ENCODE measurements at places on chromosomes 1 and 21.

- no peak for DNase-seq
Observed at GRCh38 chr1:176032040-176032645, 174.9 kb downstream of the COP1 start.

- no peak for DNase-seq
Observed at GRCh38 chr1:32926562-32926961, 25.4 kb upstream of the TMEM54 start.

DNA sequence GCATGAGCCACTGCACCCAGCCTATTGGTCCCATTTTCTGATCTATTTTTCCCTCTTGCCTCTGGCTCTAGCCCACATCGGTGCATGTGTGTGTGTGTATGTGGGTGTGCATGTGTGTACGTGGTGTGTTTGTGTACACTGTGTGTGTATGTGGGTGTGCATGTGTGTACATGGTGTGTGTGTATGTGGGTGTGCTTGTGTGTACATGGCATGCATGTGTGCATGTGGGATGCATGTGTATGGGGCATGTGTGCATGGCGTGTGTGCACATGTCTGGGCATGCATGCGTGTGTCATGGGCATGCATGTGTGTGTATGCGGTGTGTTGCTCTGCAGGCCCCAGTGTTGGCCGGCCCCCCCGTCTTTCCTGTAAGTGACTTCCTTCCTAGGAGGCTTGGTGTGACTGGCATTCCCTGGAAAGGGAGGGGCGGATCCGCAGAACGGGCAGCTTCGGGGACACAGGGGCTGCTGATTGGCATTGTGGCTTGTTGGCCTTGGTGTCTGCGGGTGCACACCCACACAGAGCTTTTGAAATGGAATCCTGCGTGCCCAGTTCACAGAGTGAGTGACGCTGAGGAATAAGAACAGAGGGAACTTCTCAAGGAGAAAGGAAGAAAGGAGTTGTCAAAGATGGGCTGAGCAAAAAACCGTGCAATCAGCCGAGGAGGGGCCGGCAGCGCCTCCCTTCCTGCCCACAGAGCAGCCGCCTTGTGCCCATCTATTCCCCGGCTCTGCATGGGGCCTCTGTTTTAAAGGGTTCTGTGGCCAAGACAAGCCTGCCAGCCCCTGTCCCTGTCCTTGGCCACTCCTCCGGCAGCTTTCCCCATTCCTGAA lies 8.0 kb downstream of the PDXK start:
- DNase-seq, result no peak

DNA sequence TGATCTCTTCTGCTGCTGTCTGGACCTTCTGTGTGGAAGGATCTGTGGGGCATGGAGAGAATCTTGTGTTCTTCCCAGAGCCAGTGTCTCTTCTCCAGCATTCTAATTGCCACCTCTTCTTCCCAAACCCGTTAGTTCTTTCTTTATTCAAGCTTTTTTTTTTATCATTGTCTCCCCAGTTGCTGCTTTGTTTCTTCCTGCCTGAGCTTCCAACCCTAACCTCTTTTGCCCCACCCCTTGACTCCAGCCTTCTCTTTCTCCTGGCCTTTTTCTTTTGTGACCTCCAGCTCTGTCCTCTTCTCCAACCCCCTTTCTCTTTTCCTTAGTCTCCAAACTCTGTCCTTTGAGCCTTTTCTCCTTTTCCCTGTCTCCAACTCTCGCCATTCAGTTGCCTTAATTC lies 4.5 kb downstream of the AGO1 start:
- DNase-seq, result no peak

DNA sequence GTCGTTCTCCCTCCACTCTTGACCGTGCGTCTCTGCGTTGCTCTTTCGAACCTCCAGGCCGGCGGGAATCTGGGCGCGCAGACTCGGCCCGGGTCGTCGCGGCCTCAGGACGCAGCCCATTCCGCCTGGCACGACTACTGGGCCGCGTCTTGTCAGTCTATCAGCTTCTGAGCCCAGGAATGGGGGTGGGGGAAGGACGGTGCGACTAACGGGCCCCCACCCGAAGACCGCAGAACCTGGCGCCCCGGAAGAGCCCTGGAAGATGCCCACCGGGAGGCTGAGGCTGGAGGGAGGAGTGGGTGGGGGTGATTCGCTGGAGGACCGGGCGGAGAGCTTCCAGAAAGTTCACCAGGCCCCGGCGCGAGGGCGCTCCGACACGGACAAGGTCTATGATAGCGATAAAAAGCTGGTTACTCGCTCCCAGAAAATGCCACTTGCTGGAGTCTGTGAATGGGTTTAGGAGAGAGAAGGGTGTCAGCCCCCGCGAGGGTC lies 1.7 kb upstream of the DMRTA2 start:
- DNase-seq, result no peak

DNA sequence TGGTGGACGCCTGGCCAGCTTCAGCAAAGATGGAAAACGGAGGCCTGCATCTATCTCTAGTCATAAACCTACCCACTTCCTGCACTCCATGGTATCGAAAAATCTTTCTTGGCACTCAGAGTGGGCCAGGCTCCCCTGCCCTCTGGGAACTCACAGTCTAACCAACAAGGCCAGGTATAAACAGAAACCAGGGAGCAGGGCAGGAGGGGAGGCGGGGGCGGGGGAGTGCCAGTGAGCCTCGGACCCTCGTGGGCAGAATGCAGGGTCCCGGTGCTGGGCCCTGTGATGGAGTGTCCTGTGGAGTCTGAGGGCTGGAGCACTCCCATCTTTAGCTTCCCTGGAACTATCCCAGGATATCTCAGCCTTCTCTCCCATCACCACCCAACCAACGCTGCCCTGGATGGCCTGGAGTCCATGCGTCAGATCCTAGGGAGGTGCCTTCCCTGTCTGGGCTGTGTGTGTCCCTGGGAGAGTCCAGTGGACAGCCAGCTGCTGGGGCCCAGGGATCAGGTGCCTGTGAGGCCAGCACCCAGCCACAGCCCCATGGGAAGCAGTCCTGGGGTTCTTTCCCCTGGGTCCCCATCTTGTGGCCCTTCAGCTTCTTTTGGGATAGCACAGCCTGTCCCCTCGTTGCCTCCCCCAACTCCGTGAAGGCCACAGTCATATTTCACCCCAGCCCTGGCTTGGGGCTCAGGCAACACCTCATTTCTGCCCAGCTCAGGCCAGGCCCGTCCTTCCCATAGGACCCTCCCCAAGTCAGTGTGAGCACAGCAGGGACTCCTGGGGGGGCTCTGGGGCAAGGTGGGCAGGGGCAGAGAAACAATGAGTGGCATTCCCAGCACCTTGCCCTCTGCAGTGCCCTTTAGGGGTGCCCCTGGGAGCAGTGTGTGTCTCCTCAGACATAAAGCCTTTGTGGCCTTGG lies 1.1 kb upstream of the EPS8L3 start:
- DNase-seq, result no peak

GRCh38 chr1:23558872-23559135 lies 497 bp downstream of the ID3 start:
- DNase-seq, result peak; percentile 39

- DNase-seq, result no peak
Observed at GRCh38 chr1:245788886-245789285, 634.1 kb downstream of the KIF26B start.

- no peak for DNase-seq
Observed at GRCh38 chr1:227317011-227317451, 1.3 kb downstream of the CDC42BPA start.

GRCh38 chr1:9929431-9930385 lies 13.5 kb downstream of the LZIC start:
- no peak for DNase-seq

- no peak for DNase-seq
Observed at GRCh38 chr1:208874915-208875314, 630.7 kb upstream of the PLXNA2 start.

DNA sequence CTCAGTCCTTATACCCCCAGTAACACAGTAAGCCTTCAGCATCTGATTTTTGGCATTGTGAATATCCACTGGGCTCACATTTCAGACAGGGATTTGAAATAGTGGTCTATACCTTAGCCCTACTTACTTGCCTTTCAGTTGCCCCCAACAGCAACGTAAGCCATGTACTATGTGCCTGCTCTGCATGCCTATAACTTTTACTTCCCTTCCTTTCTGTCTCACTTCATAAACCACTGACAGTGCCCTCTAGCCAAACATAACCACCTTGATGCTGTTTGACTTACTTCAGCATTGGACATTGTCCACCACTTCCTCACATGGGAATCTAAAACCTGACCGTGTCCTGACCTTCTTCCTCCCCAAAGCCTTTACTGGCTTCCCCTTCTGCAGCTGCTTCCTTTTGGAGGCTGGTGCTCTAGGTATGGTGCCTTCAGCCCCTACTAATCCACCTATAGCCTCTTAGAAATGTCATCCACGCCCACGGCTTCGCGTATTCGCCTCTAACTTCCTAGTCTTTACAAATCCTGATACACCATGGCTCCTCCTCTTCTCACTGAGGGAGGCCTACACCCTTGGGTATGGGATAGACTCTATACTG lies 3.6 kb upstream of the ZNF672 start:
- DNase-seq, result no peak

DNA sequence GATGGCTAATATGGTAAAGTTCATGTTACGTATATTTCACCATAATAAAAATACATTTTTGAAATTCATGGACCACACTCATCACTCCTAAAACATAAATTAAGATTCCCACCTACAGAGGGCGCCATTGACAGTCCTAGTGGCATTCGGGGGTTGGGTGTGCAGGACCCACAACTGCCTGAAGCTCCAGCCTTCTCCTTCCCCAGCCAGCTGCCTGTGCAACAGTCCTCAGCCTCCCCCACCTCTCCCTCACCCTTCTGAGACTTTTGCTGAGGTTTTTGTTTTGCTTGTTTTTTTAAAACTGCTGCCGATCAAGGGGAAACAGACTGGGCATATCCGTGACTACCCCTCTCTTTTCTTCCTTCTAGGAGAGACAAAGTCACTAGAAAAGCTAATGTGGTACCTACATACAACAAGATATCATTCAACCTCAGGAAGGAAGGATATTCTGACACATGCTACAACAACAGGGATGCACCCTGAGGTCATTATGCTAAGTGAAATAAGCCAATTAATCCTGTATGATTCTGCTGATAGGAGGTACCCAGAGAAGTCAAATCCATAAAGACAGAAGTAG lies 9.2 kb upstream of the EVA1C start:
- DNase-seq, result peak; percentile 65

- DNase-seq, result no peak
Observed at GRCh38 chr1:116686723-116687352, 19.3 kb upstream of the IGSF3 start.

- no peak for DNase-seq
Observed at GRCh38 chr21:44423312-44423821, 31.9 kb upstream of the LRRC3 start.

DNA sequence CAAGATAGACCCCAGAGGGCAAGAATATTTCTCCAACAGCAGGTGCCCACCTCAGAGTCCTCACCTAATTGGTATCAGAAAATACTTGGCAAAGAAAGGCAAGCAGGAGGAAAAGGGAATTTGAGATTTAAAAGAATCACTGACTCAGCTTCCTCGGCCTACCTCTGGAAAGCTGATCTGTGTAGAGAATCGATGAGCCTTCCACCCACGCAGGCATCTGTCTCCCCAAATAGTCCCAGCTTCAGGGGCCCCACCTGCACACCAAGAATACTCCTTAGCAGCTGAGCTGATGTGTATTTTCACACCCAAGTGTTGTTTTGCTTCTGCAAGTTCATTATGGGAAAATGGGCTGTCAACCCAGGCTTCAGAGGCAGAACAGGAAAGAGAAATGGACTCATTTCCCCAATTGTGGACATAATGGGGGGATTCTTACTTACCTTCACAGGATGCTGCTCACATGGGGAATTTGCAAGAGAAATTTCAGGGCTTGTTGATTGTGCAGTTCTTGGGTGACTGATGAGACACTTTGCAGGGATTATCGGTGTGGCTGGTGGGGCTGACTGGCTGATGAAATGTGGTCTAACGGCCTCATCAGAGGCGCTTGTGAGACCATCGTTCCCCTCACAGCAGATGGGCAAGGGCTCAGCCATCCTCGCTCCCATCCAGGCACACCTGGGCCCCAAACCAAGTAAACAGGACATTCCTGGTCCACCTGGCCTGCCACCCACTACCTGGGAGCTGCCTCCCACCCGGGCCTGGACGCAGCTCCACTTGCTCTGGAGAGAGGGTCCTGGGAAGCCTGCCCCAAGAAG lies 436.3 kb downstream of the PTPRU start:
- DNase-seq, result no peak

DNA sequence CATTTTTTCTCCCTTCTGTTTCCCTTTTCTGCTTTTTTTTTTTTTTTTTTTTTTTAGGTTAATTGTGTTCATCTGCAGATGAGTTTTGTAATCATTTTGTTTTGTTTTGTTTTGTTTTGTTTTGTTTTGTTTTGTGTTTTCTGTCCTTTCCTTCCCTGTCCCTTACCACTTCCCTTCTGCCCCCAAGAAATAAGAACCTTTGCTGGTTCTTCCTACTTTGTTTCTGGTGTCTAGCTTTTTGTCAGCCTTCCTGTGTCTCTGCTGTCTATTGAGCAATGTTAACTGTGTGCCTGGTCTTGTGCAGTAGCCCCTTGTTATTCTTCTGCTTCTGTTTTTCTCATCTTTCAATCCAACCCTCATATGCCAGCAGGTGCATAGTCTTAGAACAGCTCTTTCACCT lies 46.0 kb downstream of the MPZL1 start:
- no peak for DNase-seq

DNA sequence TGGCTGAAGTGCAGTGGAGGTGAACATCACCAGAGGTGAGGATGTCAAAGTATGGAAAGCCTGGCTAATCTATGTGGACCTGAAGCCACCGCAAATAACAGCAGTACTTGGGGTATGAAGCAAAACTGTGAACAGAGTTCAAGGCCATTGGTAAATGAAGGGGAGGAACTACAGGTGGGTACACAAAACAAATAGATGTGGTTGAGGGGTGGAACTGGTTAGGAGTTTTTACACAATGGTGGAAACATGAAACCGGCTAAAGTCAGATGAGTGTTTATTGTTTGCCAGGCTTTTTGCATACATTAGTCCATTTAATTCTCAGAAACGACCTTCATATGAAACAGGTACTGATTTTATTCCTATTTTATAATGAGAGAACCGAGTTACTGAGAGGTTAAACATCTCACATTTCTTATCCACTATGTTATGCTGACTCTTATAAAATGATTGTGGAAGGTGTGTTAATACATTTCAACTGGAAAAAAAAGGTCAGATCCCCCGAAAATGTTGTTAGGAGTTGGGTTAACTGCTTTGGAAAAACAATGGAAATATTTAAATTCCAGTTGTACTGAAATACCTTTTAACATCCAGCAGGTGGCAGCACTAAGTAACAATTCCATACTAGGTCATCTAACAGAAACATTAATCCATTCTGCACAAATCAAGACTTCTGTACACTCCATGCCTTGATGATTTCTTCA lies 44.3 kb upstream of the GTF2B start:
- peak; percentile 33 for DNase-seq

DNA sequence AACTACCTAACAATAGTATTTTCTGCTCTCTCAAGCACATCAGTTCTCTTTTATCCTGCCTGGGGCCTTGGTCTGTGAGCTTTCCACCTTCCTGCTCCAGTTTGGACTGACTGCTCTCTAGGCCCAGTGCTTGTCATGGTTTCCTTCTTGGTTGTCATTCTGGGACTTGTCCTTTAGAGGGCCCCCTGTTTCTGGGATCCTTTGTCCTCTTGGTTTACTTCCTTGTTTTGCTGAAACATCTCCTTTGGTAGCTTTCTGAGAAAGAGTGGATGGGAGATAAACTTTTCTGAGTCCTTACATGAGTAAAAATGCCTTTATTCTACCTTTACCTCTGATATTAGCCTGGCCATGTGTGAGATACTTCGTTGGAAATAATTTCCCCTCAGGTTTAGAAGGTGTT lies 4.7 kb downstream of the SLC1A7 start:
- no peak for DNase-seq

GRCh38 chr1:223001653-223002634 lies 141.1 kb downstream of the TLR5 start:
- DNase-seq, result no peak

- no peak for DNase-seq
Observed at GRCh38 chr1:230107941-230108340, 40.9 kb downstream of the GALNT2 start.
